ENCODE measurements at places on chromosomes 2 and 18. TPM values are rescaled to one million over a fixed set of nuclear protein-coding genes. Genes with fewer than 3 reads are reported as not detected.

The SERPINB3 gene
- total RNA-seq, result not detected

The SPRED2 gene
- total RNA-seq, result 3.0 TPM

The EVA1A gene
- total RNA-seq, result not detected

The ARHGEF4 gene
- total RNA-seq, result 0.51 TPM

The C2orf78 gene
- total RNA-seq, result not detected

DNA sequence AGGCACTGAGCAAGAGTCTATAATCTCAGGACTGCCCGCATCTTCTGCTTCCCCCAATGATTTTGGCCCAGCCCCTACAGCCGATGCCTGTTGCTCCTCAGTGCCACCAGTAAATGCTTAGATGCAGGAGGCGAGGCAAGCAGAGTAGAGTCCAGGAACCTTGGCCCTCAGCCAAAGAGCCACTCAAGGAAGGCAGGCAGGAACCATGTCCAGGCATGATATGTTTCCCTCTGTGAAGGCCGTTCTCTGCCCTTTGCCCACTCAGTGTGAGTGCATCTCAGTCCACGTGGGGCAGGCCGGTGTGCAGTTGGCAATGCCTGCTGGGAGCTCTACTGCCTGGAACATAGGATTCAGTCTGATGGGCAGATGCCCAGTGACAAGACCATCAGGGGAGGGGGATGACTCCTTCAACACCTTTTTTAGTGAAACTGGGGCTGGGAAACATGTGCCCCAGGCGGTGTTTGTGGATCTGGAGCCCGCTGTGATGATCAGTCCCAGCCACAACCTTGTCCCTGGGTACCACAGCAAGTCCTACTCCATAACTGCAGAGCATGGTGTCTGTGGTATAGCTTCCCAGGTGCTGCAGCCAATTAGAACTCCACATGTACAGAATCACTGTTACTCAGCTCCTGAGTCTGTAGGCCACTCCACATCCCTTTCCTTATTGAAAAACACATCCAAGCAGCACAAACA lies 9.7 kb upstream of the DNAJB2 start:
- H3K27ac ChIP-seq, result no peak overlapping the region
- H3K4me3 ChIP-seq, result no peak overlapping the region
- H3K27me3 ChIP-seq, result no peaks in the 10 kb centered on the region

GRCh38 chr18:8515142-8515865 lies 93.9 kb upstream of the RAB12 start:
- no peak for DNase-seq
- H3K4me1 ChIP-seq, result no peaks in the 10 kb centered on the region
- H3K27me3 ChIP-seq, result peaks cover 3% of the 10 kb centered on the region
- H3K36me3 ChIP-seq, result no peaks in the 10 kb centered on the region

- DNase-seq, result no peak
- H3K36me3 ChIP-seq, result no peaks in the 10 kb centered on the region
- peaks cover 35% of the 10 kb centered on the region for H3K4me1 ChIP-seq
- H3K4me3 ChIP-seq, result no peak overlapping the region
- no peak overlapping the region for H3K27ac ChIP-seq
Observed at GRCh38 chr2:60963190-60963589, 54.3 kb upstream of the PEX13 start.

- H3K4me3 ChIP-seq, result no peak overlapping the region
- no peaks in the 10 kb centered on the region for H3K27me3 ChIP-seq
- no peak for DNase-seq
- H3K27ac ChIP-seq, result no peak overlapping the region
Observed at GRCh38 chr2:105701042-105701441, 43.7 kb upstream of the NCK2 start.

GRCh38 chr2:47086571-47086970 lies 68.5 kb downstream of the STPG4 start:
- H3K27me3 ChIP-seq, result no peaks in the 10 kb centered on the region
- H3K27ac ChIP-seq, result no peak overlapping the region
- no peaks in the 10 kb centered on the region for H3K4me1 ChIP-seq
- no peaks in the 10 kb centered on the region for H3K36me3 ChIP-seq

DNA sequence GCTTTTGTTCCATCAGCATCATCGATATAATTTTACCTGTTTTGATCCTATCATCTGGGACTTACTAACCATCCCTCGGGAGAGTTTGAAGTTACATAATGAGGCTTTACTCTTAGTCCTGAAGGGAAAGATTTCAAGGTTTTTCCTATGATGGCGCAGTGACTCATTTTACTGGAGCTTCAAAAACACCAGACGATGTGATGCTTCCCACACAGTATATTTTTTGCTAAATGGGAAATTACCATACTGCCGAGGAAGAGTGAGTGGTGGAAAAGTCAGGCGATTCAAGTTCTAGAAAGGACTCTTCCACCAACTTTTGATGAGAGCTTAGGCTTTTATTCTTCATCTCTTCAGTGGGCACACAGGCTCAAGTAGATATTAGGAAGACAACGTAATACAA lies 44.6 kb upstream of the GCG start:
- no peak for DNase-seq
- no peaks in the 10 kb centered on the region for H3K27me3 ChIP-seq
- no peaks in the 10 kb centered on the region for H3K4me1 ChIP-seq
- no peak overlapping the region for H3K27ac ChIP-seq
- H3K4me3 ChIP-seq, result no peak overlapping the region

DNA sequence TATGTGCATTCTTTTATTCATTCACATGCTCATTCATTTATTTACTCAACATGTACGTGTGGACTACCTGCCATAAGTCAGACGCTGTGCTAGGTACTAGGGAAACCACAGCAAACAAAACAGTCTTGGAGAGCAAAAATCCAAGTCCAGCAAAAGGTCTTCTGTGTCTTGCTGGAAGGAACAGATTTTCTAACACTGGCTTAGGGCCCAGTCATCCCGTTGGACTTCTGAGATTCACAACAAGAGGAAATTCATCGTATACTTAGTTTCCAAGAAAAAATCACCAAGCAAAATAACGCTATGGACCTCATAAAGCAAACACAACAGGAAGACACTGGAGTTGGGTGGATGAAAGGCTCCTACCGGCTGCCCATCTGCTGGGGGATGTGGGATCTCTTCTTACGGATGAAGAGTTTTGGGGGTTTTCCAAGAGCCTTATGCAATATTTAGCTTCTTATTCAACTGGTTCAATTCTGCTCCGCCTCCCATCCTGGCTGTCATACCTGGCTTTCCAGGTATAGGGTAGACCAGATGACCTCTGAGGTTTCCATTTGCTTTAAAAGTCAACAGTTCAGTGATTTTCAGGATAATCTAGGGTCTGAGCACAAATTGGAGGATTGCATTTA lies 262.7 kb downstream of the HAUS1 start:
- no peaks in the 10 kb centered on the region for H3K27me3 ChIP-seq
- H3K4me1 ChIP-seq, result no peaks in the 10 kb centered on the region
- H3K36me3 ChIP-seq, result no peaks in the 10 kb centered on the region

DNA sequence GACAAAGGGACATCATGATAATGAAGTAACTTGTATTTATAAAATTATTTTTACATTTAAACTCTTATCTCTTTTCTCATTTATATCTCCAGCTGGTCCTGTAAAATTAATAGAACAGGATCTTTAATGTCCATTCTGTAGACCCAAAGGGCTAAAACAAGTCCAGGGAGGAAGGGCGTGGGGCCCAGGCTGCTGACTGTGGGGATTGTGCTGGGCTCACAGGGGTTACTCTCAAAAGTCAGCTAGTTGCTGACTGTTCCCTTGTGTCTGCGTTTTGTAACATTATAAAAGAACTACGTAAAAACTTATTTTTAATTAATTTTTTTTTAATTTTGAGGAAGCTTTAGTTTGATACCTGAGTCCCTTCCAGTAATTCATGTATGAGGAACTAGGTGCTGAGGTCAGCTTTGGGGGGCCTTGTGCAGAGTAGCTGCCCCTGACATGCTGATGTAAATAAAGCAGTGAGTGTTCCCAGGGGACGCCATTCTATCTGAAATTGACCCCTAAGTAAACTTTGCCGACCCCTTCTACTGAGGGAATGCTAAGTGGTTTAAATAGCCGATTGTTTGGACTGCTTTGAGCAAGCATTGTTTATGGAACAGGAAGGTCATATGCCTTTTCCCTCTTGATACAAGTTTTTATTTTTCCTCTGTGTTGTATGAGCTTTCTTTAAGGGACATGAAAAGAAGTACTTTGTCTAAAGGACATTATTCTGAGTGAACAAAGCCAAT lies 56.4 kb downstream of the MERTK start:
- no peaks in the 10 kb centered on the region for H3K4me1 ChIP-seq
- DNase-seq, result no peak
- no peak overlapping the region for H3K27ac ChIP-seq

DNA sequence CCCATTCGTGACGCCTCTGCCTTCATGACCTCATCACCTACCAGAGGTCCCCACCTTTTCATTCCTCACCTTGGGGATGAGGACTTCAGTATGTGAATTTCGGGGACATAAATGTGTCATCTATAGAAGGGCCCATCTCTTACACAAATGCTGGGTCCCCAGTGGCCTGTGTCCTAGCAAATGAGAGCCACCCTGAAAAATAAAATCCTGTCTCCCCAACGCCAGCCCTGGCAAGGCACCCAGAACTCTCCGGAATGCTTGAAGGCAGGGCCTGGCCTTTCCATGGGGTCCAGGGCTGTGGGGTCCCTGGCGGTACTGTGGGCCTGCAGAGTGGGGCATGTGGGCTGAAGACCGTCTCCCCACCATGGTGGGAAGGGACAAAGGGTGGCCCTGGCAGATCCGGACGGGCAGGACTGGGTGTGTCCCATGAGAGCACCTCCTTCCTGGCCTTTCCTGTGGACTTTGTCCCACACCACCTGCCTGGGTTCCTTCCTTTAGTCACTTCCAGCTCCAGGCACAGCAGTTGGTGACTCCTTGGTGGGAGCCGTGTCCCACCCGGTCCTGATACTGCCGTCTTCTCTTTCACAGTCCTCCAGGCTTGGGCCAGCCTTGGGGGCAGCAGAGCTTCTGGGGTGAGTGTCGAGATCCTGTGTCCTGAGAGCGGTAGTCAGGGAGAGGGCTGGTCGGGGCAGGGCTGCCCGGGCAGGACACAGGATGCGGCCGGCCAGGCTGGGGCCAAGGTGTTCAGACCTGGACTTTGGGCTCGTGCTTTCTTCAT lies 18.6 kb downstream of the CAPN10 start:
- H3K4me3 ChIP-seq, result no peak overlapping the region
- no peaks in the 10 kb centered on the region for H3K4me1 ChIP-seq
- H3K36me3 ChIP-seq, result no peaks in the 10 kb centered on the region
- no peak for DNase-seq
- H3K27ac ChIP-seq, result no peak overlapping the region
- H3K27me3 ChIP-seq, result no peaks in the 10 kb centered on the region

GRCh38 chr18:70314151-70314782 lies 25.4 kb downstream of the SOCS6 start:
- H3K27me3 ChIP-seq, result no peaks in the 10 kb centered on the region
- H3K4me1 ChIP-seq, result no peaks in the 10 kb centered on the region
- DNase-seq, result no peak
- no peaks in the 10 kb centered on the region for H3K36me3 ChIP-seq

DNA sequence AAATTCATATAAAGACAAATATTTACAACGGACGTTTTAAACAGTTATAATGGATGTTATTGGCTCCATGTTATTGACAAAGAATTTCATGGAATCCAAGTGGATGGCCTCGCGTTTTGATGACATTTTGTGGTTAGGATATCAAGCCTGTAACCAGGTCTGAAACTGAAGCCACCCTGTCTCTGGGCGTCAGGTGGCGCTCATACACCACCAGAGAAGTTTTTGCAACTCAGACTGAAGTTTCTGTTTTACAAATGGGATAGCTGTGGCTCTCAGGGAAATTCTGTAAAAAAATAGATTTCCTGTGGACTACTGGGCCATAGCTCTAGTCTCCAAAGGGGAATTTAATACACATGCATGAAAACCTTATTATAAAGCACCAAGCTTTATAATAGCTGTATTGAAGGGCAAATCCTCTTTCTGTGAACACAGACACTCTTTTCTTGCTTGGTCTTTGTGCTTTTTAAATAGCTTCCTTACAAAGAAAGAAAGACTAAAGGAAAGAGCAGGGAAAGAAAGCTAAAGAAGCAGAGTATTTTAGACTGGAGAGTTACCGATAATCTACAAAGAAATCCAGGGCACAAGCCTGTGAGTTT lies 86.7 kb downstream of the C18orf54 start:
- H3K36me3 ChIP-seq, result no peaks in the 10 kb centered on the region
- no peaks in the 10 kb centered on the region for H3K4me1 ChIP-seq
- H3K27ac ChIP-seq, result no peak overlapping the region
- H3K4me3 ChIP-seq, result no peak overlapping the region

DNA sequence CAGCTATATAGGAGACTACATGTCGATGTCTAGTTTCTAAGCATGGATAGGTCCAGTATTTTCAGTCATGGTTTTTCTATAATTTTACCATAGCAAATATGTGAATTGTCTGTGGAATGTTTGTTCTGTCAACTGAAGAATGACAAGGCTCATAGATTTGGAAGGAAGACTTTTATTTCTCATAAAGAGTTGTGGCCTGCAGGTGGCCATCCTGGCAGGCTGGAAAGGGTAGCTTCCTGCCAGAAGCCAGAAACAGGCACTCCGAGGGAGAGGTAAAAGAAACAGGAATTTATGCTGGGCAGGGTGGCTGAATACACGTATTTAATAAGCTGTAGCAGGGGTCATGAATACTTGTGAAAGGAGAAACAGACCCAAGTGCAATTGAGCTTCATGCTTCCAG lies 182.1 kb downstream of the PARD3B start:
- no peak for DNase-seq
- no peak overlapping the region for H3K27ac ChIP-seq
- H3K4me3 ChIP-seq, result no peak overlapping the region
- no peaks in the 10 kb centered on the region for H3K36me3 ChIP-seq

DNA sequence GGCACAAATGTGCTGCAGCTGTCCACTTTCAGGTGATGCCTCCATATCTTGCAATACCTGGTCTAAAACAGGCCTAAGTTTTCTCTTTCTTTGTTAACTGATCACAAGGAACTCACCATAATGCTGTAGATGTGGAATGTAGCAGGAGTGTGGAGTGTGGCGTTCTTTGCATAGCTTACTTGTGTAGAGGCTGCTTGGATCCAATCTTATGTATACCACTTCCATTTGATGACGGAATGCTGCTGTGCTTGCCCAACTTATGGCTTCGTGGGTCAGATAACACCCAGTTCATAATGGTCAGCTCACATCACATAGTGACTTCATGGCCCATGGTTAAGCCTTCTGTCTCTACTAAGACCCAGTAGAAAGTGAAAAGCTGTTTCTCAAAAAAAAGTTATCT lies 114.5 kb downstream of the LAMA3 start:
- H3K4me3 ChIP-seq, result no peak overlapping the region
- H3K36me3 ChIP-seq, result no peaks in the 10 kb centered on the region
- no peaks in the 10 kb centered on the region for H3K27me3 ChIP-seq
- DNase-seq, result no peak
- H3K27ac ChIP-seq, result no peak overlapping the region
- H3K4me1 ChIP-seq, result no peaks in the 10 kb centered on the region

DNA sequence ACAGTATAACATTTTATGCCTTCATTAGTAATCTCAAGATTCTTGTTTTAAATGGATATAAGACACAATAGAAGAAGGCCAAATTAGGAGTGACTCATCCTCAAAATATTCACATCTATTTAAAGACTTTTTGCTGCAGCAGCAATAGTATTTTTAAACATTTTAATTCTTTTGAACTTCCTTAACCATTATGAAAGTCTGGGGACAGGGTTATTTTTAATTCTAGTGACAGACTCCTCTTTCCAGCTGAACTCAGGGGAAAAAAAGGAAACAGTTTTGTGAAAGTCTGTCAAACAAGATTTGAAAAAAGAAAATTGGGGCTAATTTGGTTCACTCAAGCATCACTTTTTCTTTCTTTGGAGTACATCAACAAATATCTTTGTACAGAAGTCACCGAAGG lies 541.8 kb downstream of the NUP35 start:
- no peak for DNase-seq
- no peak overlapping the region for H3K27ac ChIP-seq
- H3K4me1 ChIP-seq, result no peaks in the 10 kb centered on the region
- no peaks in the 10 kb centered on the region for H3K36me3 ChIP-seq

GRCh38 chr2:45889620-45890370 lies 238.3 kb downstream of the PRKCE start:
- no peaks in the 10 kb centered on the region for H3K27me3 ChIP-seq
- no peaks in the 10 kb centered on the region for H3K36me3 ChIP-seq
- H3K4me3 ChIP-seq, result no peak overlapping the region
- DNase-seq, result no peak
- H3K4me1 ChIP-seq, result peaks cover 43% of the 10 kb centered on the region
- H3K27ac ChIP-seq, result no peak overlapping the region
